ENCODE measurements at places on chromosomes 3 and 15. TPM values are rescaled to one million over a fixed set of nuclear protein-coding genes. Genes with fewer than 3 reads are reported as not detected.

The KY gene
- not detected for total RNA-seq

The LDHAL6B gene
- total RNA-seq = not detected

The RARRES1 gene
- not detected for total RNA-seq

The ZDHHC3 gene
- 65.6 TPM for total RNA-seq

The ADAMTSL3 gene
- not detected for total RNA-seq

The TMEM62 gene
- 20.5 TPM for total RNA-seq

The CCNB2 gene
- total RNA-seq = 52.9 TPM

The NME9 gene
- not detected for total RNA-seq

The SAMD7 gene
- not detected for total RNA-seq

The TMEM43 gene
- 47.7 TPM for total RNA-seq

The DCLK3 gene
- not detected for total RNA-seq

The MAP2K5 gene
- 21.2 TPM for total RNA-seq

The RASA2 gene
- 51.9 TPM for total RNA-seq

The CCR3 gene
- total RNA-seq = 0.24 TPM

The HIGD2B gene
- 0.20 TPM for total RNA-seq

The PLSCR2 gene
- 1.1 TPM for total RNA-seq

The PLAAT1 gene
- not detected for total RNA-seq

The GOLGA6L4 gene
- 1.2 TPM for total RNA-seq

The DAPK2 gene
- total RNA-seq = 21.5 TPM

The DGKG gene
- 0.78 TPM for total RNA-seq

The SLC28A2 gene
- total RNA-seq = not detected

The CAND2 gene
- 0.78 TPM for total RNA-seq

The COL6A5 gene
- 0.15 TPM for total RNA-seq

The FGF12 gene
- not detected for total RNA-seq

The MORC1 gene
- total RNA-seq = not detected

The FEZF2 gene
- total RNA-seq = not detected

The RNU5B-1 gene
- total RNA-seq = not detected

The SHC4 gene
- total RNA-seq = 1.6 TPM

The GOLGA8O gene
- total RNA-seq = 9.4 TPM

The NMNAT3 gene
- 1.7 TPM for total RNA-seq

The TUSC7 gene
- total RNA-seq = not detected

The FYCO1 gene
- total RNA-seq = 24.7 TPM

The ST3GAL6 gene
- total RNA-seq = not detected

The ANKRD63 gene
- total RNA-seq = not detected

The ATP13A5 gene
- not detected for total RNA-seq

The ROBO2 gene
- total RNA-seq = not detected

The CNOT10 gene
- 49.0 TPM for total RNA-seq

The PRSS50 gene
- not detected for total RNA-seq

The RYR3 gene
- total RNA-seq = not detected

The SMCO1 gene
- not detected for total RNA-seq

The FANCD2 gene
- 40.7 TPM for total RNA-seq

The DZIP1L gene
- 0.15 TPM for total RNA-seq

The PLCB2 gene
- 178 TPM for total RNA-seq

The RFTN1 gene
- 90.3 TPM for total RNA-seq

The HRG gene
- not detected for total RNA-seq

The OR5K2 gene
- total RNA-seq = not detected

The NTRK3 gene
- 0.37 TPM for total RNA-seq

The SLC24A5 gene
- total RNA-seq = not detected

The ITIH4 gene
- total RNA-seq = 15.2 TPM

The ARGFX gene
- not detected for total RNA-seq

The GOLGA6L7 gene
- total RNA-seq = not detected

The CCR8 gene
- total RNA-seq = 11.3 TPM

The FILIP1L gene
- 15.7 TPM for total RNA-seq

The SPINK8 gene
- not detected for total RNA-seq

The SLC22A13 gene
- total RNA-seq = 0.78 TPM

All from T-helper 1 cell treated with Interleukin-12 subunit alpha and Interleukin-12 subunit beta and Interleukin-4 antibody, amounts not matched to agents 30 ng/mL and 1 ng/mL, for 36 hours (primary cell).